ENCODE measurements at places on chromosomes 12 and 14. TPM values are rescaled to one million over a fixed set of nuclear protein-coding genes. Genes with fewer than 3 reads are reported as not detected.

The PRB2 gene
- not detected for total RNA-seq

The ACSS3 gene
- 22.9 TPM for total RNA-seq

GRCh38 chr14:77275041-77275580, 4.1 kb upstream of the NGB start:
- no peak for DNase-seq

GRCh38 chr14:30191639-30192279, 264.1 kb upstream of the PRKD1 start:
- no peak for DNase-seq

- no peak for DNase-seq
These were observed 39.4 kb downstream of the ETV6 start for GRCh38 chr12:11688831-11689230.

The STRAP gene
- 84.2 TPM for total RNA-seq

DNA sequence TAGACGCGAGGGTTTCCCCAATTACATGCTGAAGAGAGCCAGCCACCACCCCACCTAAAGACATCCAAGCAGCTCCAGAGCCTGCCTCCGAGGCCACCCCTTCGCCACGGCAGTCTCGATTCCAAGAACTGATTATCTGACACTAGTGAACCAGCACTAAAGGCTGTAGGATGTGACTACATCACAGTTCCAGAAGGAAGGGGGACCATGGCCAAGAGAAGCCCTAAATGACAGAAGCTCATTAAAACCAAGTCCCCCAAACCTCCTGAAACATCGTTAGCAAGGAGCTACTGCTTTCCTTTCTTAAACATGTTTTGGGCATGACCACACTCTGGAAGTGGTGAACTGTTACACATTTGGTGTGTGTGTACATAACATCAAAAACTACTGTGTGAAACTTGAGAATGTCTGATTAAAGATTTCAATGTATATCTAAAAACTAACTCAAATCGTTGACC, 88.2 kb downstream of the DUSP16 start:
- no peak for DNase-seq

The CDH24 gene
- 9.2 TPM for total RNA-seq

DNA sequence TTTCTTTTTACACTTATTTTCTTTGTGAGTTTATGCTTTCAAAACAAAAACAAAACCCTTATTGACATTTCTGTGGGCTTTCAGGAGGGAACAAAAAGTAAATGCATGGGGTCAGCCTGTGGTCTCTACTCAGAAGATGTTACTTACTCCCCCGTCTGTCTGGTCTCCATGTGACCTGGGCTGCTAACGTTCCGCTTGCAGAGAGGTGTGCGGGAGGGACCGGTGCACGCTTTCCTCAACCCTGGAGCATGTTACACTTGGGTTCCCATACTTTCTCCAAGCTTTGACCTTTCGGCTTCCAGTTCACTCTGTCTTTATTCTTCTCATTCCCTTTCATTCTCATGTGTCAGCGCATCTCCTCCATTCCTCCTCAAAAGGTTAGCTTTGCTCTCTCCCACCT, 36.5 kb downstream of the ZC3H14 start:
- DNase-seq = no peak

DNA sequence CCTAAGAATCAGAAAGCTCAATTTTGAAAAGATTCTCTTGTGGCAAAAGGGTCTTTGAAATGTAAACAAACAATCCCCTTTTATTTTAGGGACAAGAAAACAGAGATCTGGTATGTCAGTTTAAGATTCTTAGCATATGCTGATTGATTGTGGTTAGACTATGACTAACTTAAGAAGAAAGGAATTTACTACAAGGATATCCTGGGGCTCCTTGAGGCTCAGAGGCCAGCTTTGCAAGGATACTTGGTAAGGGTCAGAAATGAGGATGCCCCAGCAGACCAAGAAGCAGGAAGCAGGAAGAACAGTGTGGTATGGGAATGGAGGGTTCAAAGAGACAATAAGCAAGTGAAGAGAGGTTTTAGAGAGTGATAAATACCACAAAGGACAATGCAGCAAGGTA, 474.6 kb downstream of the ETNK1 start:
- DNase-seq = no peak

DNA sequence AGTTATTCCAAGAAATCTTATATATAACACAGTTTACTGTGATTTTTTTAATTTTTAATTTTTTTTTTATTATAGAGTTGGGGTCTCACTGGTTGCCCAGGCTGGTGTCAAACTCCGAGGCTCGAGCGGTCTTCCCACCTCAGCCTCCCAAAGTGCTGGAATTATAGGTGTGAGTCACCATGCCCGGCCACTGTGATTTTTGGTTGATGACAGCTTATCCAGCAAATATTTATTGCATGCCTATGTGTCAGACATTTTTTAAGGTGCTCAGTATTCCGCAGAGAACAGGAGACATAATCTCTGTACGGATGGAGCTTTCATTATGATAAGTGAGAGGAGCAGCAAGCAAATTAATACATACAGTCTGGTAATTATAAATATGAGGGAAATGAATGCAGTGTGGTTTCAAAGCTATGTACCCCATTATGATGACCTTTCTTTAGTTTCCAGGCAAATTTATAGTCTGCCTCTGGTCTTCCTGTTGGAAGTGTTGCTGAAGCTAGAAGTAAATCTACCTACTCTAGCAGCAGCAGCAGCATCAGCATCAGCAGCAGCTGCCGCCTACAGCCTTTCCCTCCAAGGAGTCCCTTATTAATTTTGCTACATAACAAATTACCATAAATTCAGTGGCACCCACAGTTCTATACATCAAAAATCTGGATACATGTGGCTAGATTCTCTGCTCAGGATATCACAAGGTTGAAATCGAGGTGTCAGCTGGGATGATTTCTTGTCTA, 32.3 kb downstream of the FRS2 start:
- no peak for DNase-seq

DNA sequence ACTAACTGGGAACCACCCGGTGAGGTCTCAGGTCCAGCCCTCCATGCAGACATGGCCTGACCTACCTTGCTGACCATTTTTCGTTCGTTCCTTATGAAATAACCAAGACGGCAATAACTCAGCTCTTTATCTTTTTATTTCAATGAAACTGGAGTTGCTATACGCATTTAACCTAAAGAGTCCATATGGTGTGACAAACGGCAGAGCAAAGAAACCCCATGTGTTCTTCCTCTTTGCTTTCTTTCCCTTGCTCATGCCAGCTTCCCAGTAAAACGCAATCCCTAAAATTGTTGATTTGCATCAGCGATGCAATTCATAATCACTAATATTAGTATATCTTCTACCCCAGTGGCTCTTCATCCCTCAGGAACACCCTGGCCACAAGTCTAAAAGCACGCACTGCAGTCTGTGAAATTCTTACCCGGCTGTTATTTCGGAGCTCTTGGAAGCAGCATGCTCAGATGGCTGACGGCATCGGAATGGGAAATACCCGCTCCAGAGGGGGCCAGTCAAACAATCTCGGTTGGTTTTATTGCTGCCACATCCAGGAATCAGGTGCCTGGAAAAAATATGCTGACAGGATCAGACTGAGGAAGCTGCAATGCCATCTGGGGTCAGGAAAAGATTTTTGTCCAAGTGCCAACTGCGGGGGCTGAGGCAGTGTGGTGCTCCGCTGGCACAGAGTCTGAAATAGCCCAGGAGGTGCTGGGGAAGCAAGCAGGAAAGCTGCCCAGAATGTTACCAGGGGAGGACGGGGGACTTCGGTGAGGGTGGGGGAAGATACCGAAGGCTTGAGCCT, 28.2 kb upstream of the KCNA1 start:
- no peak for DNase-seq

- DNase-seq = no peak
These were observed 32.7 kb downstream of the DIP2B start for GRCh38 chr12:50537538-50537919.

DNA sequence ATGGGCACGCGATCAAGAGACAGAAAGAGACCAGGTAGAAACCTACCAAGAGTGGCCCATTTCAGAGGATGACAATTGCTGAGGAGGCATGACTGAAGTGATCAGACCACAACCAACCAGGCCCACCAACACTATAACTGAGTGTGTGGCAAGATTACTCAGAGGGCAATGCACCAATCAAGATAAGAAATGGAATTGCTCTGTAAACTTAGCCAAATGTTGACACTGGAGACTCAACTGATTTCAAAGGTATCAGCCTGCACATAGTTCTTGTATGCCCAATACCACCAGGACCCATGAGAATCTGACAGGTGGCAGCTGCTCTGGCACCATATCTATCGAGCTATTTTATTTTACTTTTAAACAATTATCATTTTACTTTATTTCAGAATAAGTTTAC, 128.9 kb downstream of the FOXN3 start:
- no peak for DNase-seq

The DYRK2 gene
- total RNA-seq = 17.4 TPM

The RTN1 gene
- 7.9 TPM for total RNA-seq

GRCh38 chr14:59632381-59632780, 55.8 kb upstream of the CCDC175 start:
- no peak for DNase-seq

DNA sequence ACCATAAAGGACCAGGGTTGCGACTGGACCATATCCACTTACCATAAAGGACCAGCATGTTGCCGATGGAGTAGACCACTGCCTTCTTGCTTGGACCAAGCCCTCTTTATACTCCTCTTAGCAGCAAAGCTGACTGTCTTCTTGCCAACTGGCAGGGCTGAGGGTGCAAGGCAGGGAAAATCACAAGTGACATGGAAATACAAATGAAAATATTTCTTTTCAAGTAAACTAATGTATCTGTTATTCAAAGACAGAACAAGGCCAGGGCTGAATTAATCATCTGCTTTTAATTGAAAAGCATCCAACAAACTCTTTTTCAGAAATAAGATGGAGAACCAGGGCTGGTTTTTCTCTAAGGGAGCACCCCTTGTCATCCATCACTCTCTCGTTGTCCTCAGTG, at the start of gene CELA1:
Gene CELA1 (minus strand): TSS at position 99 of the 400 bp plus-strand sequence. CDS start 41 bp downstream, at position 58.
- no peak for DNase-seq

The EAPP gene
- 23.2 TPM for total RNA-seq

DNA sequence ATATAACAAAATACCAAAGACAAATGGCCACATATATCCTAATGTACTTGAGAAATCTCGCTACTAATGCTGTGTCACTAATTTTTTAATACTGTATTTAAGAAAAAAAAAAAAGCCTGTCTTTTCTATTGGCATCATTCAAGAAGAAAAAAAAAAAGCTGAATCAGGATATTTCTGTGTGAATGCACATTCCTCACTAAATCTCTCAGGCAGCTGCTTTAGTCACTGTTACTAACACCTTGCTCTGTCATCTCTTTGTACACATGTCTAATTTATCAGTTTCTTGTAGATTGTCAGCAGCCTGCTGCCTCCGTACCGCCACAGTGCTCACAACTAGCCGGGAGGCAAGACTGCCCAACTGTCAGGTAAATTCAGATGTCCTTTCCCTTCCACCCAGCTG, 32.0 kb upstream of the FGD4 start:
- DNase-seq = no peak

DNA sequence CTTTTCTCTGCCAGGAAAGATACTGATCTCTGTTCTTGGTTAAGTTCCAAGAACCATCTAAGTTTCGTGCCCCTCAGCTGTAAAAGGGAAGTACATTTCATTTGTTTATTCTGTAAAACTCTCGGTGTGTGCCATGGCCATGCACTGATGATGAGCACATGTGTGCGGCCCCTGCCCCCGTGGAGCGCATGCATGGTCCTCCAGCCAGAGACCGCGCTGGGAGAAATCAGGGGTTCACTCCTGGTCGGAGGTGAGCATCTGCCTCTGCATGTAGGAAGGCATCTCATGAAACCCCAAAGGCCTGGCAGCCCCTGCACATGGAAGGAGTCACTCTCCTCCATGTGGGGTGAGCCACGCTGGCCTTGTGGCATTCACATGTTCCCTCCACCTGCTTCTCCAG, 102.5 kb upstream of the RTL1 start:
- DNase-seq = no peak

GRCh38 chr12:6635375-6635855, 344 bp downstream of the LPAR5 start:
- no peak for DNase-seq

DNA sequence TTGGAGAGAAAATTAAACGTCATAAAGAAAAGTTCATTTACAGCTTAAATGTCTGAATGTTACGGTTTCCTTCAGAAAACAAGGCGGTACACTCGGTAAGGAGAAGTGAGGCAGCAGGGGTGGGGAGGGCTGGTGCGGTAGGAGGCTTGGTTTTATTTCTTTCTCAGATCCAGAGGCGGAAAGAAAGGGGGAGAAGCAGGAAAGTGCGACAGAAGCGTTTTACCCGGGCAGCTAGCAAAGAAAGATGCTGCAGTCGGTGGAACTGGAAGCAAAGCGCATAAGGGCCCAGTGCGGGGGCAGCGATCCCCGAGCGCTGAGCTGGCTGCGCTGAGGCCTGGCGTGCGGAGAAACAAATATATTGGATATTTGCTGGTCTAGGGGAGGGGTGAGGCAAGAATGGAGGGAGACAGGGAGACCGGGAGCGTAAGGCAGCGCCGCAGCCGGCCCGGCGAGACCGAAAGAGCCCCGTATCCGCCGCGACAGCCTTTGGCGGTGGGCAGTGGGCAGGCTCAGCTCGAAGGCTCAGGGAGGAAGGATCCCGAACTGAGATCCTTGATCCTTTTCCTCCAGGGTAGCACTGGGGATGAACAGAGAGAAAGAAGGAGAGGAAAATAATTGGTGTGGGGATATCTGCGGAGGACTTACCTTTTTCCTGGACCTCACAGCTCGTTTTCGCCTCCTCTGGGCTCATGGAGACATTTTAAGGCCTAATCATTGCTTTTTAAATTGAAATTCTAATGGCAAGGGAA, 6.4 kb upstream of the HOXC11 start:
- no peak for DNase-seq

DNA sequence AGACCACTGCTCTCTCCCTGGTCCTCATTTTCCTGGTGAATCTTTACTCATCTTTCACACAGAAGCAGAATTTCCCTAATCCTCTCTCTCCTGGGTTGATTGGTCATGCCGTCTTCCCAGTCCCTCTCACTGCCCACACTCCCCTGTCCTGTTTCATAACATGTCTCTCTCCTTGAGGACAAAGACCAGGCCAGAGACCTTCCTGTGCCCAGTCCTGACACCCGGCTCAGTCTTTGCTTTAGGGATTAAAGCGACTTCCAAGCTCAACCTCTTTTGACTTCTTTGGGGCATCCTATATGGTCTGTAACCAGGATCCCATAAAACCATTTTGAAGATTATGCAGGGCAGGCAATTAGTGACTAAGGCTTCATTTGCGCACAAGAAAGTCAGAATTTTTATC, 105.5 kb downstream of the BCL11B start:
- DNase-seq = no peak

The PMEL gene
- total RNA-seq = 1.8 TPM

- no peak for DNase-seq
These were observed 220.5 kb downstream of the FOXN3 start for GRCh38 chr14:89196545-89196944.

GRCh38 chr12:6215932-6216494, 15.8 kb downstream of the CD9 start:
- DNase-seq = no peak

GRCh38 chr14:101518611-101519473, 42.5 kb upstream of the DIO3 start:
- DNase-seq = no peak

- DNase-seq = no peak
These were observed 116.9 kb downstream of the DUSP6 start for GRCh38 chr12:89235189-89235993.

The NPAS3 gene
- total RNA-seq = 0.09 TPM
